NCI-H1436 treated with DMSO at 0.1 percent for 48 hours (cell line): ENCODE measurements at places on chromosomes 12 and 14.

GRCh38 chr12:123263196-123263817 is 8.3 kb downstream of the CDK2AP1 start:
- DNase-seq: no peak

DNA sequence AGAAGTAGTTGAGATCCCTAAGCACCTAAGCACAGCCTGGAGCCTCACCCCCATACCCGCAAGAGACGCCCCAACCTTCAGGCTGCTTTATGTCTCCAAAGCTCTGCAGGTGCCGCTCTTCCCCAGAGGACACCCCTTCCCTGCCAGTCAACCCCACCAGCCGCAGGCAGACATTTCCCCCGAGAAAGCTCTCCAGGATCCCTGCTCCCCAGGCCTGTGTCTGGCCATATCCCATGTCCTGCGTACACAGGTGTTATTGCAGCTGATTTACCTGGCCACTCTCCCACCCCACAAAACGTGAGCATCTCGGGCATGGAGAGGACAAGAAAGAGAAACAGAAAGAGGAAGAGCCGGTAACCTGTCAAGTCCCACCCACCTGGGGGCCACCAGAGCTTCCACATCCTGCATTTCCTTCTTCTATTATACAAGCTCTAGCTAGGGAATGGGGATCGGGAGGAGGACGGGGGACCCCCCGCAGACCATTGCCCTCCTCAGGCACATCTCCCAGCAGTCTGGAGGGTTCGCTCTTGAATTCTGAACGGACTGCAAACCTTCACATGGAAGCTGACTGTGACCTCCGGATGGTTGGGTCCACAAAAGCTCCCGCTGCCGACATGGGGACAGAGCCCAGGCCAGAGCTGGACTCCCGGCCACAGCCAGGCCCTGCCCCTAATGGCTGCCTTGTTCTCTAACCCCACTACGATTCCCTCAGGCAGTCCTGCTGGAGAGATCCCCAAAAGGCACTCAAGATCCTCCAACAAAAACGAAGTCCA is 17.6 kb downstream of the CCDC88C start:
- no peak for DNase-seq

GRCh38 chr14:100862277-100862676 is 36.4 kb downstream of the MEG3 start:
- DNase-seq: no peak

DNA sequence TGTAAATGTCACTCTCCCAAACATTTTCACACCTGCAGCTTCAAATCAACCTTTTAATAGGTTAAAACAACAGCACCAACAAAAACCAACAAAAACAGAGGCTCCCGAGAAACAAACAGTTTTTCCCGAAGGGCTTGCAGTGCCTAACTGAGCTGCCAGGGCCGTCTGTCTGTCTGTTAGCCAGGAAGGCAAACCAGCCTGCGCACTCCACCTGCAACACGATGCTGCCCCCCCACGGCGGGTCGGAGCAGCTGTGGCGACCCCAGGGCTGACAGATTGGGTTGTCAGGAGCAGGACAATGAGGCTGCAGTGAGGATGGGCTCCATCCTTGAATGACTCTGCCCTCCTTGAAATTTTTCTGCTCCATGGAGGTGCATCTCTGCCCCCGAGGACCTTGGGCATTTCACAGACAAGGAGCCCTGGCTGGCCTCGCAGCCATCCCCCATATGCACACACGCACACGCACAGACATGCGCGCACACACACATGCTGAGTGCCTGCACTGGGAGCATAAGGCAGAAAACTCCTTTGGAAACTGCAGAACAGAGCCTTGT is 2.6 kb downstream of the RTL1 start:
- DNase-seq: no peak

DNA sequence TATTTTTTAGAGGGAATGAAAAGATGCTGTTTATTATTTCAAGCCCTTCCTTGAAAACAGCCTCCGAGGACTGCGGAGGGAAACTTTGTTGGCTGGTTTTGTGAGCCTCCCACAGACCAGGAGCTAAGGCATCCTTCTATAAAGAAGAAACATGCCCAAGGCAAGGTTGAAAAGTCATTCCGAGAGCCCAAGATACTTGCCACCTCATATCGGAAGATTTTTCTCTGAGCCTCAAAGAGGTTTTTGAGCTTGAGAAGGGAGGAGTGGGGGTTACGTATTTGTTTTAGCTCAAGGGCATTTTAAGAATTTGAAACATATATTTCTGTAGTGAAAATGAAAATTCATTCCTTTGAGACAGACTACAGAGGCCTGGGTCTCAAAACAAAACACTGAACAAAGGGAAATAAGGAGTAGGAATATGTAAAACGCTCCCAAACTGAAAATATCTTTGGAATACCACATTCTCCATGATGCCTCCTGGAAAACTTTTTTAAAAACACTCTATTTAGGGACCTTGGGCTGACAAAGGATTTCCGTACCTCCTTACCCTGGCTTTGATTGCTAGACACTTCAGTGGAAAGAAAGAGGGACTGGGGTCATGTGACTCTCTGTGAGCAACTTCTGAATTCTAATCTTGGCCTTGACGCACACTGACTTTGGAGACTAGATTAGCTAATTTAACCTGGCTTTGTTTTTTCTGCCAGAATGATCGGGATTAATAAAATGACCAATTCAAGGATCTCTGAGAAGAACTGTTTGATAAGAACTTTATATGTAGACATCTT is 180.9 kb downstream of the SRGAP1 start:
- DNase-seq: no peak

GRCh38 chr12:100215209-100215608 is 14.6 kb downstream of the ACTR6 start:
- DNase-seq: no peak

- no peak for DNase-seq
Measured at GRCh38 chr12:6902448-6902847, 2.2 kb upstream of the LRRC23 start.

- DNase-seq: no peak
Measured at GRCh38 chr14:101780887-101781239, 19.4 kb downstream of the PPP2R5C start.

GRCh38 chr14:21204167-21205025 is 48.5 kb upstream of the OR5AU1 start:
- no peak for DNase-seq

GRCh38 chr12:63037746-63038712 is 103.1 kb upstream of the PPM1H start:
- no peak for DNase-seq

GRCh38 chr12:97813301-97813700 is 350.7 kb downstream of the RMST start:
- DNase-seq: no peak

GRCh38 chr14:37593511-37594237 is 1.4 kb downstream of the FOXA1 start:
- DNase-seq: no peak
